CD4-positive, alpha-beta T cell treated with Interleukin-10 for 1 hour (primary cell): ENCODE measurements at places on chromosomes 16 and 17.

- no peak for DNase-seq
Measured at GRCh38 chr16:89230255-89230654, 12.8 kb downstream of the ZNF778 start.

GRCh38 chr17:37050920-37051319 is 102.2 kb downstream of the AATF start:
- DNase-seq: no peak

DNA sequence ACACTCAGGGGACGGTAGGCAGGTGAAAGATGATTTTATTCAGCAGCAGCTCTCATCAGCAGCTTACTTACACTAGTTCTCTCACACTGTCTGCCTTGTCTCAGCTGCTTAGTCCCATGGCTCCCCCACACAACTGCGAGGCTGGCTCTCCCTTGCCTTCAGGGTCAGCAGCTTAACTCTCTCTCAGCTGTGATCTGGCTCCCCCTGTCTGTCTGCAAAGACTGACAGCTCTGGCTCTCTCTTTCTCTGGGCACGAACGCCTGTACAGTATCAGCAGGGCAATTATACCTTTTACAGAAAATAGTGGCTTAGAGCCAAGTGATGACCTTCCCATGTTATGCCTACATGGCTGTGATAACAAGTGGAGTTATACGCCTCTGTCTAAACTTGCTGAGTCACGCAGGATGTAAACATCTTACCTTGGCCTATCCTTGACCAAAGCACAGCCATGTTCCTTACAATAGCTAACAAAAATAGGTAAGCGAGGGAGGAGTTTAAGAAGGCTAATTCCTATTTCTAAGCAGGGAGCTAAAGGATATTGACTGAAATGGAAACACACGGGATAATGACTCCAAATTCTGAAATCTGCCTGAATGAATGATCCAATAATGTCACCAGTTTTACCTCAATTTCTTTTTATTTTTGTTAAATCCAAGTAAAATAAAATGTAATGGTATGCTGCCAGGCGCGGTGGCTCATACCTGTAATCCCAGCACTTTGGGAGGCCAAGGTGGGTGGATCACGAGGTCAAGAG is 1.1 kb upstream of the NDUFAB1 start:
- DNase-seq: peak; percentile 35

DNA sequence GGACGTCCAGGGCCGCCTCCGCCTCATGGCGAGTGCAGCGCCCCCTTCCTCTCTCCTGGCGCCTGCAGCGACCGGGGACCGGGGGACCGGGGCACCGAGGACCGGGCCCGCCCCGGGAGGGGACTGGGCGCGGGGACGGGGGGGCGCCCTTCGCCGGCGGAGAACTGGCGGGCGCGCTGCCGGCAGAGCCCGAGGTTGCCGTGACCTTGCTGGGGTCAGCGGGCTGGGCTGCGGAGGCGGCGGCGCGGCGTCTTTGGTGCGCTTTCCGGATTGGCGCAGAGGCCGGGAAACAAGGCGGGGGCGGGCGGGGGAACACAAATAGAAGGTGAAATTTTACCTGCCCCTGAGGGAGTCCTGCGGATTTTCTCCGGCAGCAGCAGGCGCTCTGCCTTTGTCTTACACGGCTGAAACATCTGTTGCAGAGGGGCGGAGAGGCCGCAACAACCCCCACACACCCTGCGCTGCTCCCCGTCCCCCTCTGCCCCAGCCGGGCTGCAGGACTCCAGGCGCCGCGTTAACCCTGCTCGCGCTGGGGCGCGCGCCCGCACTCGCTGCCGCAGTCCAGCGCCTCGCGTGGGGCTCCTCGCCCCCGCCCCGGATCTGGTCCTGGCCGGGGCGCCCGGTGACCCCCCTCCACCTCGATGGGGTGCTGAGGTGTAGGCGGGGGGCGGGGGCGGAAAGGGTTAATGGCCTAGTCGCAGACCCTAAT is 53.5 kb downstream of the SREBF1 start:
- DNase-seq: peak; percentile 71

GRCh38 chr17:45895969-45896785 is 1.8 kb downstream of the MAPT start:
- DNase-seq: no peak

DNA sequence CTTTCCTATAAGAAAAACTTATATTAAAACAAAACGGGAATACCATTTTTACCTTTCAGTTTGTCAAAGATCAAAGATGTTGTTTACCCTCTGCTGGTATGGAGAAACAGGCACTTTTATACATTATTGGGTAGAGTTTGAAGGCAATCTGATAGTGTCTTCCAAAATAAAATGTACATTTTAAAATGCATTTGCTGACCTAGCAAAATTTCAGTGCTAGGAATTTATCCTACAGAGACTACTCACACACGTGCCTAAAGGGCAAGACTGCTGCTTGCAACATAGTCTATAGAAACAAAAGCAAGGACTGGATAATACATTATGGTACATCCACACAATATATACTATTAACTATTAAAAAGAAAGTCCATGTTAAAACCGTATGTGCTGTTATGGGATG is 36.0 kb downstream of the COPRS start:
- no peak for DNase-seq
